ENCODE measurements at places on chromosomes 3 and 15. TPM values are rescaled to one million over a fixed set of nuclear protein-coding genes. Genes with fewer than 3 reads are reported as not detected.

The GPR176 gene
- 198 TPM for total RNA-seq

The ITIH4 gene
- 0.78 TPM for total RNA-seq

The TCF12 gene
- total RNA-seq = 101 TPM

The A4GNT gene
- not detected for total RNA-seq

GRCh38 chr3:128285042-128285966, 132.0 kb downstream of the EEFSEC start:
- H3K27me3 ChIP-seq = peaks cover 8% of the 10 kb centered on the region
- DNase-seq = no peak
- no peak overlapping the region for H3K27ac ChIP-seq

GRCh38 chr15:25587616-25588340, 149.0 kb upstream of the UBE3A start:
- 0 out of 2 replicates have a peak, but pooled peaks cover 2% of the 10 kb centered on the region for H3K27me3 ChIP-seq
- H3K4me1 ChIP-seq = no peaks in the 10 kb centered on the region

DNA sequence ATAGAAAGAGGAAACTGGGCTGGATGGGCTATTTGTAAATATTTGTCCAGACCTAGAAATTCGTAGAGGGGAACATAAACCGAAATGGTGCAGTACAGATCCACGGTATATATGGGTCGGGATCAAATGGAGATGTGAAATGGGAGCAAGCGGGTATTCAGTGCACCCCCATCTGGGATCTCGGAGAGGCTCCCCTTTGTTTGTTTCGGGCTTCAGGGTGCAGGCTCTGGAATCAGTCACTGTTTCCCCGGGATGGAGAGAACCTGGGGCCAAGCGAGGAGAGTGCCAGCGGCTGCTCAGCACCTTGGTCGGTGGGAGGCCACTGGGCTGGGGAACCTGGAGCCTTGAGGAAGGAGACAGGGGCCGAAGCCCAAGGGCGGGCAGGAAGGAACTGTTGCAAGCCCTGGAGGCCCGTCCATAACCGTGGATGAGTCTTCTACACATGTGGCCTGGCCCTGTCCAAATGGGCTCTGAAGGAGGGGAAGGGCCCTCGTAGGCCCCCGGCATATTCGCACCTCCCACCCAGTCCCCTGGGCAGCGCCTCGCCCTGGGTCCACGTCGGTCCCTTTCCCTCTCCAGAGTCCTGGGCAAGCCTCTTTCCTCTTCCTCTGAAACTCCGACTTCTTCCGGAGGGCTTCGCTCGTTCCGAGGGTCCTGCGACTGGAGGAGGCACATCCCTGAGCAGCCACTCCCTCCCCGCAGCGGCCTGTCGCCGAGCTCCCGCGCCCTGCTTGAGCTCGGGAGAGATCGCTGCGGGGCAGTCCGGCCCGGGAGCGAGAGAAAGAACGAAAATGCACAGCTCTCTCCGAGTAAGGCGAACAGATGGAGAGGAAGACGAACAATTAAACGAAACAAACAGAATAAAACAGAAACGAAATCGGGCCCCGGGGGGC, 3.0 kb downstream of the ISL2 start:
- no peaks in the 10 kb centered on the region for H3K36me3 ChIP-seq
- no peak overlapping the region for H3K27ac ChIP-seq
- peaks cover 82% of the 10 kb centered on the region for H3K27me3 ChIP-seq
- H3K4me3 ChIP-seq = peak overlapping the region; percentile 14

DNA sequence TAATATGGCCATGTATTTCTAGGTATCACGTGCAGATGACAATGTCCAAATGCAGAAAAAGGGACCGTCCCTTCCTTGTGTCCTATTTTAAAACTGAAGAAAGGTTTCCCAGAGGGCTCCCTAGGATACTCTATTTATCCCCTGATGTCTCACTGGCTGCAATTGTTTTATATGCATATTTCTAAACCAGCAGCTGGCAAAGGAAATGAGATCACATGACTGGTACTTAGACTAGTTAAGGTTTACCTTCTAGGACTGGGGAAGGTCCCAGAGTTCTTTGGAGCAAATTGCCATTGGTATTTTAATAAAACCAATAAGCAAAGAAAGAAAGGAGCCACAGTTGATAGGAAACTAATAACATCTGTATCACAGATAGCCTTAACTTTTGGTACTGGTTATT, 29.5 kb downstream of the GTF2E1 start:
- no peak for DNase-seq
- no peaks in the 10 kb centered on the region for H3K27me3 ChIP-seq
- no peak overlapping the region for H3K27ac ChIP-seq
- no peaks in the 10 kb centered on the region for H3K4me1 ChIP-seq
- peaks cover 1% of the 10 kb centered on the region for H3K36me3 ChIP-seq

DNA sequence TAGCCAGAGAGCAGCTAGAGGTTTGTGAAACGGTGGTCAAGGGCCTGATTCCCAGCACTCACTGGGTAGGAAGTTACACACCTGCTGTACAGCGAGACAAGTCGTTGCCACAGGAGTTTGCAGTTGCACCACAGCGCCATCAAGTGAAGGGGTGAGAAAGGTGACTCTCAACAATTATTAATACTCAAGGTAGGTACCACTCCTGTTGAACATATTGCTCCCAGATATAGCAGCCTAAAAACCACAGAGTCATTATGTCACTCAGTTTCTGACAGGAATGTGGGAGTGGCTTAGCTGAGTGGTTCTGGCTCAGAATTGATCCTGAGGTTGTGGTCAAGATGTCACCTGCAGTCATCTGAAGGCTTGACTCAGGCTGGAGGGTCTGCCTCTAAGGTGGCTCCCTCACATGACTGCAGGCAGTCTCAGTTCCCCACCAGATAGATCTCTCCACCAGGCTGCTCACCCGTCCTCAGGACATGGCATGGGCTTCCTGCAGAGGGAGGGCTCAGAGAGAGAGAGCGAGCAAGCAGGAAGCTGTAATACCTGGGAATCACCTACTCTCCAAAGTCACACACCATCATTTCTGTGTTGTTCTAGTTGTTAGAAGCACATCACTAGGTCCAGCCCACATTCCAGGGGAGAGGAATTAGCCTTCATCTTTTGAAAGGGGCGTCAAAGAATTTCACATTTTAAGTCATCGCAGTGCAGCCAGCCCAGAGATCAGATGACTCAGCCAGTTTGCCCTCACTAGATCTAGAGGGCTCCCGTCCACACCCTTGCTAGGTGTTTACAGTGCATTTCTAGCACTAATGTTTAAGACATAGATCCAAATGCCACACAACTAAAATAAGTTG, 17.0 kb upstream of the ANO10 start:
- H3K4me3 ChIP-seq = no peak overlapping the region
- no peaks in the 10 kb centered on the region for H3K36me3 ChIP-seq
- H3K27ac ChIP-seq = no peak overlapping the region
- no peaks in the 10 kb centered on the region for H3K27me3 ChIP-seq
- DNase-seq = no peak

DNA sequence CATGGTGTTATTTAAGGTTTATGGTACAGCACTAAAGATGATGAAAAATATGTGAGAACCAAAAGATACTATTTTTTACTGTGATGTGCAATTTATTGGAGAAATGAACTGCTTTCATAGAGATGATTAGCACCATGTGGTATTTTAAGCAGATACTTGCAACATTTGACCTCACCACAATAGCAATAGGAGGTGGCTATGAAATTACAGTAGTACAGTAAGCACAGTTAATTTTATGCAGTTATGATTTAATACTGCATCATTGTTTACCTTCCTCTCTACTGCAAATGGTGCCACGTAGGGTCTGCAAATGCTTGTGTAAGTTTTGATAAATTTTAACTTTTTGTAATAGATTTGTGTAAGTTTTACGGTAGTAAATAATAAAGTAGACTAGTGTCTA, 14.0 kb downstream of the PYGO1 start:
- no peak overlapping the region for H3K4me3 ChIP-seq
- H3K27ac ChIP-seq = no peak overlapping the region
- H3K36me3 ChIP-seq = no peaks in the 10 kb centered on the region
- no peaks in the 10 kb centered on the region for H3K4me1 ChIP-seq
- no peaks in the 10 kb centered on the region for H3K27me3 ChIP-seq

DNA sequence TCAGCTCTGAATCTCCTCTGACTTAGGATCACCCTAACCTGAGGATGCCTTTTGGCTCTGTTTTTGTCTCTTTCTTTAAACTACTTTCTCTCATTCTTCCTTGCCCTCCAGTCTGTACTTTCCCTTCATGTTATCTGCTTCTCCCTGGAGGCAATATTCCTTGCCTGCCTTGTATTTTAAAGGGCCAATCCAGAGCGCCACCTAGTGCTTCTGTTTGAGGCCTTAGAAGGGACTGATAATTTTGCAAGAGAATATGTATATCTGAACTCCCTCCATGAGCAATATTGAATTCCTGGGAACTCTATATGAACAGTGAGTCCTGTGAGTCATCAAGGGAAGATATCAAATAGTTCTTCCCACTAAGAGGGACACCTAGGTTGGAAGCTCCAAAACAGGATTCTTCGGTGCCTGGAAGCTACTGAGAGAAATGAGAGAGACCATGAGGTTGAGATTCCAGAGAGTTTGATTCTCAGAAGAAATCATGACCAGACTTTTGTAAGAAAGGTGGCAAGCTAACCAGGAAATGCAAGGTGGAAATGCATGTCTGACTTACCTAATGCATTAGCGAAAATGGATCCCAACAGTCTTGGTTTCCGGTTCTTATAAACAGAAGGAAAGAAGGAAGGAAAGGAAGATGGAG, 203.8 kb upstream of the CD96 start:
- no peak overlapping the region for H3K27ac ChIP-seq
- no peaks in the 10 kb centered on the region for H3K27me3 ChIP-seq
- H3K4me1 ChIP-seq = no peaks in the 10 kb centered on the region
- no peak overlapping the region for H3K4me3 ChIP-seq

DNA sequence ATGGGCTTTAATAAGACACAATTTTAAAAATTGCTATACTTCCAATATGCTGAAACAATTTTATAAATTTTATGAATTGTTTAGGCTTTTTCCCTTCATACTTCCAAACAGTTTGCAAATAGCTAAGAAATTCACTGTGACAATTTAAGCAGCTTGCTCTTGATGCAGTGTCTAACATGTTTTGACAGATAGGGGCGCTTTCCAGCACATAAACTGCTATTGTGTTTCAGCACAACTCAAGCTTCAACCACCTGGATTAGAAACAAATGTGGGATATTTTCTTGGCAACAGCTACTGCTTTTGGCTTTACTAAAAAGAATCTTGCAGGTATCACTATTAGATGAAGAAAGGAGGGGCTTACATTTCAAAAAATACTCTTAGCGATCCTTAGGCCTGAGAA, 565.8 kb upstream of the DPPA4 start:
- no peak overlapping the region for H3K27ac ChIP-seq
- no peaks in the 10 kb centered on the region for H3K27me3 ChIP-seq
- no peaks in the 10 kb centered on the region for H3K36me3 ChIP-seq

DNA sequence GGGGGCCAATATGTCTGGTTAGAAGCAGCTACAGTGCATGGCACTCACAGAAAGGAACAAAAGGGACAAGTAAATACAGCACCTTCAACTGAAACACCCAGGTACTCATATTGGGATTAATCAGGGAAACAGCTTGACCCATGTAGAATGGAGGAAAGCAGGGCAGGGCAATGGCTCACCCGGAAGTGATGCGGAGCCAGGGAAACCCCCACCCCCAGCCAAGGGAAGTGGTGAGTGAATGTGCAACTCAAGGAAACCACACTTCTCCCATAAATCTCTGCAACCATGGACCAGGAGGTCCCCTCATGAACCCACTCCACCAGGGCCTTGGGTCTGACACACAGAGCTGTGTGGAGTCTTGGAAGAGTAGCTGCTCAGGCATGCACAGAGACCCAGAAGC, 117.1 kb downstream of the MTHFS start:
- H3K36me3 ChIP-seq = no peaks in the 10 kb centered on the region
- H3K27me3 ChIP-seq = no peaks in the 10 kb centered on the region
- no peak for DNase-seq
- H3K4me1 ChIP-seq = no peaks in the 10 kb centered on the region

GRCh38 chr3:195040094-195040493, 230.9 kb downstream of the XXYLT1 start:
- H3K4me1 ChIP-seq = peaks cover 11% of the 10 kb centered on the region
- no peaks in the 10 kb centered on the region for H3K36me3 ChIP-seq
- H3K27ac ChIP-seq = no peak overlapping the region

DNA sequence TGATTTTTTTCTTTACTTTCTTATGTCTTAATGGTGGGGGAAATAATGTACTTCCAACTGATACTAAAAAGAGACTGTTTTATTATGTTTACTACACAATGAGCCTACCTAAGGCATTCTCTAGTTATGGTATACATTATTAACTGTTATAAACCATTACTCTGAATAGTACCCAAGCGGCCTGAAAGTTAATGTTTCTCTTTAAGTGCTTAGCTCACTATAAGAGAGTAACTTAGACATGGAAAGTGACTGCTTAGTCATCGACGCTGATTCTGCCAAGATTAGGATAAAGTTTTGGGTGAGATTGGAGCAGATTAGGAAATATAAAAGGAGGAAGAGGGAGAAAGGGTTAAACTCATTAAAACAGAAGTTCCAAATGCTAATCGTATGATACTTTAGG, 365.0 kb downstream of the NLGN1 start:
- no peak overlapping the region for H3K4me3 ChIP-seq
- DNase-seq = no peak
- no peaks in the 10 kb centered on the region for H3K4me1 ChIP-seq
- no peaks in the 10 kb centered on the region for H3K36me3 ChIP-seq

- no peak for DNase-seq
- H3K36me3 ChIP-seq = no peaks in the 10 kb centered on the region
- no peaks in the 10 kb centered on the region for H3K27me3 ChIP-seq
- peaks cover 6% of the 10 kb centered on the region for H3K4me1 ChIP-seq
Observed at GRCh38 chr15:89912145-89912673, 543 bp downstream of the ARPIN start.

- DNase-seq = no peak
- H3K36me3 ChIP-seq = no peaks in the 10 kb centered on the region
- H3K27me3 ChIP-seq = no peaks in the 10 kb centered on the region
- H3K4me1 ChIP-seq = peaks cover 11% of the 10 kb centered on the region
- H3K27ac ChIP-seq = no peak overlapping the region
Observed at GRCh38 chr3:65549626-65549959, 489.1 kb downstream of the MAGI1 start.

GRCh38 chr3:81022339-81022738, 739.1 kb downstream of the GBE1 start:
- H3K4me3 ChIP-seq = no peak overlapping the region
- H3K27me3 ChIP-seq = no peaks in the 10 kb centered on the region
- no peak for DNase-seq
- H3K36me3 ChIP-seq = no peaks in the 10 kb centered on the region
- no peaks in the 10 kb centered on the region for H3K4me1 ChIP-seq
- no peak overlapping the region for H3K27ac ChIP-seq

DNA sequence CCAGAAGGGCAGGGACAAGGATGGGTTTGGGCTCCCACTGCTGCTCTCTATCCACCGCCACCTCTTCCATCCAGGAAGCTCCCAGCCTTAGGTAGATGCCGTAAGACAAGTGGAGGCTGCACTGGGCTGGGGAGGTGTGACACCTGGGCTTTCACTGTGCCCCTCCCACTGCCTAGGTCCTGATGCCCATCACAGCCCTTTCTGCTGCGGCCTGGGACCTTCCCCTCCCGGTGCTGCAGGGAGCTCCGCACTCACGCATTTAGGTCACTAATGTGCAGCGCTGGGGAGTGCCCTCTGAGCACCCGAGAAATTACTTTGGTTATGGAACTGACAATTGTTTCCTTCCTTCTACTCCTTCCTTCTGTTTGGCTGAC, 850 bp downstream of the LTF start:
- H3K36me3 ChIP-seq = no peaks in the 10 kb centered on the region
- no peak overlapping the region for H3K4me3 ChIP-seq
- H3K27ac ChIP-seq = no peak overlapping the region
- peaks cover 7% of the 10 kb centered on the region for H3K27me3 ChIP-seq
- DNase-seq = no peak
- H3K4me1 ChIP-seq = no peaks in the 10 kb centered on the region
